ENCODE measurements at places on chromosomes 4 and X. TPM values are rescaled to one million over a fixed set of nuclear protein-coding genes. Genes with fewer than 3 reads are reported as not detected.

Gene ENPP6
- not detected for total RNA-seq

Gene SLC38A5
- 39.8 TPM for total RNA-seq

Gene PSAPL1
- total RNA-seq, result not detected

Gene RAB33A
- 0.49 TPM for total RNA-seq

Gene DMP1
- total RNA-seq, result not detected

Gene ARHGEF6
- total RNA-seq, result 6.7 TPM

Gene SSX3
- not detected for total RNA-seq

Gene ODAPH
- not detected for total RNA-seq

Gene PF4V1
- total RNA-seq, result not detected

Data from mammary microvascular endothelial cell (primary cell).